CD4-positive, alpha-beta T cell treated with Interferon alpha-2 for 1 hour (primary cell): ENCODE measurements at places on chromosomes 2 and 18.

DNA sequence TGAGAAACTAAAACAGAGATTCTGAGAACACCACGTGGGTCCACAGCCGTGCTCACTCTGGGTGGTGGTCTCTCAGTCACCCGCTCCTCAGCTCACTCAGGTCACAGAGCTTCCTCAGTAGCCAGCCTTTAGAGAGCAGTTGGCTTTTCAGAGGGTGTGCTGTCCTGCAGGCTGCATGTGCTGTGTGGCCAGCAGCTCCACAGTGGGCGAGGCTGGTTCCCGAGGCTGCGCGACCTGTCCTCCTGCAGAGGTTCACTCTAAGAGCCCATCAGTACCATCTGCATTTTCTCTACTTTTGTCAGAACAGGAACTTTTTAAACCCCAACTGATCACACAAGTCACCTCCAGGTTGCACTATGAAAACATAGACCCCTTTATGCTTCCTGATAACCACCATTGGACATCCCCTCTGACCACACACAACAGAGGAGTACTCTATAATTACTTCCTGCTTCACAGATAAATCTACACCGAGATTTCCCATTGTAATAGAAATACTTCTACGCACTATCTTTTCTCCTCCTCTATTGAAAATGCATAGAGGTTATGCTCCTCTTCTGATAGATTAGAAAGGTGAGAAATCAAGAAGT lies 93.1 kb downstream of the GYPC start:
- no peak for DNase-seq

DNA sequence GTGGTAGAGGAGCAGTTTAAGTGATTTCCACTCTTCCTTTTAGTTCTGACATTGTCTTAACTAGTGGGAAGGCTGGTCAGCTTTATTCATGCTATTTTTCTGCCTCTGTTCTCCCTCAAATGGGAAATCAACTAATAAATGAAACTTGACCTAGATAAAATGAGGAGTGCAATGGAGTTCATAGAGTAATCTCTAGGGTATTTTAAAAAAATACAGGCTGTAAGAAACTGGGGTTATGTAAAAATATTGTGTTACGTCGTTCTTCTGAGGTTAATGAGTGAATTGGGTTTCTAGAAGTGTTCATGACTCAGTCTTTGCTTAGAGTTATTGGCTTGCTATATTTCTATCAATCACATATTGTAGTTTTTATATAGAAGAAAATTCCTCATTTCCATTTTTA lies 734.5 kb downstream of the MBD2 start:
- no peak for DNase-seq

- no peak for DNase-seq
Measured at GRCh38 chr2:107687073-107687472, 139.6 kb upstream of the RGPD4 start.

GRCh38 chr2:100919316-100919715 lies 82.8 kb upstream of the RPL31 start:
- no peak for DNase-seq

- no peak for DNase-seq
Measured at GRCh38 chr2:220560192-220560591, 932.8 kb downstream of the SLC4A3 start.

DNA sequence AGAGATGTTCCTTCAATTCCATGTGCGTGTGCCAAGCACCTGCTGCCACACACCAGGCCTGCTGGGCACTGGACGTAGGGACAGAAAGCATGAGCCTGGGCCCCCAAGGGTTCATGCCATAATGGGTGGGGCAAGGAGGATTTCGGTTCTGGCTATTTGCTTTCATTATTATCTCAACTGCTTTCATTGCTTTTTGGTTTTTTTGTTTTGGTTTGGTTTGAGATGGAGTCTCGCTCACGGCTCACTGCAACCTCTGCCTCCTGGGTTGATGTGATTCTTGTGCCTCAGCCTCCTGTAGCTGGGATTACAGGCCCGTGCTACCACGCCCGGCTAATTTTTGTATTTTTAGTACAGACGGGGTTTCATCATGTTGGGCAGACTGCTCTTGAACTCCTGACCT lies 57.2 kb downstream of the SF3B1 start:
- no peak for DNase-seq

DNA sequence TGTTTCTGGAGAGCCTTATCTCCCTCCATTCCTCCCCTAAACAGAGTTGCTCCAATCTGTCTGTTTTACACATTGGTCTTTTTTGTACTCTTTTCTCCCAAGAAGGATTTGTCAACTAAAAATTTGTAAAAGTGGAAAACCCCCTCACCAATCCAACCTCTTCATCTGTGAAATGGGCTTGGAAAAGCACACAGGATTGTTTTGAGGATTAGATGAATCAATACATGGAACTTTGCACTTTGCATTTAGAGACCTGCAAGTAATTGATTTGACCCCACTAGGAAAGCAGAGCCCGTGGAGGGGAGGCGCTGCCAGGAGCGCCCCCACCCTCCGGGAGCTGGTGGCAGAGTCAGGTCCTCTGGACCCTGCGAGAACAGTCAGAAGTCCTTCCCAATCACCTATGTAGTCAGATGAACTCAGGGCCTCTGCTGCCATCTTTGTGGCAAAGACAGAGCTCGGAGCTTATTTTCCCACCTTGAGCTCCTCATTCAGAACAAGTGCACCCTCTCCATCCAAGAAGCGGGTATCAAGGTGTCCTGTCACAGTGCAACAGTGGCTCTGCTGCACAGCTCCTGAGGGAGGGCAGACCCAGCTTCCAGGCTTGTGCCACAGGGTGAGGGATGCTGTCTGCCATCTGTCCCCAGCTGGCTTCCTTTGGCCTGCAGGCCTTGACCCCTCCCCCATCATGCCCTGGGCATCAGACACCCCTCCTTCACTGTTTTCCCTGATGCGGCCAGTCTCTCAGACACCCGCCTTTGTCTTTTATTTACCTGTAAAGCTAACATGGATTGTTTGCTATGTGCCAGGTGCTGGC lies 1.7 kb upstream of the TMEM185B start:
- DNase-seq, result no peak

DNA sequence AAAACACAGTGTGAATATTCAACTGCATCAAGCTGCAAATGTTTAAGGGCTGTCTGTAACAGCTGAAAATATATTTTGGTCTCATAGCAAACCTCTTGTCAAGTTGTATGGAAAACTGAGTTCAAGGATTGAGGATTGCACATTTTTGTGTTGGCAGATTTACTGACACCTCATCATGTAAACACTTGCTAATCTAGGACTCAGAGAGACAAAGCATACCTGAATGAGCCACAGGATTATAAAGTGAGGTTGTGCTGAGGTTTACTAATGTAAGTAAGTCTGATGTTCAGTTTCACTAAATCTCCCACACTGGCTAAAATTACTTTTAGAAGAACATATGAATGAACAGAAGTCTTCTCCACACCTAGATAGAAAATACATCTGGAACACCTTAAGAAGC lies 1993.1 kb upstream of the CELF4 start:
- DNase-seq, result no peak

DNA sequence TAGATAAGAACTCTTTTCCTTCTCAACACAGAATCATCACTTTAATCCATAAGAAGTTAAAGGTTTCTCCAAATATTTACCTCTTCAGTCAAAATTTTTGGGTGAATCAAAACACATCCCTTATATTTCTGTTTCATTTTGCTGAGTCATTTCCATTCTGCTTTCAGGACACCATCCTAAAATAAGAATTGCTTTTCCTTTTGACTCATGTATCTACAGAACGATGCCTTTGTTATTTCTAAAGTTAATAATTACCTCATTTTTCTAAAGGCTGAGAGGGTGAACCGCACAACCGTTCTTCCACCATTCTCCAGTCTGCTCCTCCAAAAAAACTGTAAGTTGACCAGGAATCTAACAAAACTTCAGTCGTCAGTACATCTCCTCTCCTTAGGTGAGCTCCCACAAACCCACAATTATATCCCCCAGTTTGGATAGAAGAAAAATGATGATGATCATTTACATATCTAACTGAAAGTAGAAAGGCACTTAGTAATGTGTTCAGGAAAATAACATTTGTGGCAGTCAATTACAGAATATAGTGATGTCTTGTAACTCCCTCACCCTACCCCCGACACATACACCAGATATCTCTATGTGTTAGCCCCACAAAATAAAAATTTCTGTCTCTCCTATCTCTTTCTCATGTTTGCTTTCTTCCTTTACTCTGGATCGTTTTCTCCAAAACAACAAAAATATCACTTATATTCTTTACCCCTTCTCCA lies 162.5 kb downstream of the RAD51AP2 start:
- no peak for DNase-seq

DNA sequence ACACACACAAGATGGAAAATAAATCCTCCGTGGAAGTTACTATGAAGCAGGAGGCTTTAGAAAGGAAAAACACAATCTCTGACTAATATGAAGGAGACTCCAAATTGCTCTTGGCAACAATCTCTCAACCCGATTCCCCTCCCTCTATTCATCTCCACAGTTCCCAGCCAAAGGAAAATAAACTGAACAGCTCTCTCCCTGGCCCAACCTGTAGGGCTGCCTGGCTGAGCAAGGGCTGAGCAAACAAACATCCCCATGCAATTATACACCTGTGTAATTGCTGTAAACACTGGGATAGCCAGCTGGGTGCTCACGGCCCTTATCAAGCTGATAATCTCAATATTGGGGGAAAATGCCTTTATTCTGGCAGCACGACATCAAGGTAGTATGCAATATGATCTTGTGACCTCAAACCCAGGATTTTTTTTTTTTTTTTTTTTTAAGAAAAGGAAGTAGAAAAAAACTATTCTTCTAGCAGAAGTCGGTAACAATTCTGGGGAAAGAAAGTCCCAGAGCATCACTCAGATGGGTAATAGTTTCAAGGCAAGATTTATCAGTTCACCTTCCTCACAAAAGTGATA lies 203.3 kb upstream of the SMAD2 start:
- no peak for DNase-seq

GRCh38 chr2:40445467-40445866 lies 6.4 kb downstream of the SLC8A1 start:
- DNase-seq, result no peak

DNA sequence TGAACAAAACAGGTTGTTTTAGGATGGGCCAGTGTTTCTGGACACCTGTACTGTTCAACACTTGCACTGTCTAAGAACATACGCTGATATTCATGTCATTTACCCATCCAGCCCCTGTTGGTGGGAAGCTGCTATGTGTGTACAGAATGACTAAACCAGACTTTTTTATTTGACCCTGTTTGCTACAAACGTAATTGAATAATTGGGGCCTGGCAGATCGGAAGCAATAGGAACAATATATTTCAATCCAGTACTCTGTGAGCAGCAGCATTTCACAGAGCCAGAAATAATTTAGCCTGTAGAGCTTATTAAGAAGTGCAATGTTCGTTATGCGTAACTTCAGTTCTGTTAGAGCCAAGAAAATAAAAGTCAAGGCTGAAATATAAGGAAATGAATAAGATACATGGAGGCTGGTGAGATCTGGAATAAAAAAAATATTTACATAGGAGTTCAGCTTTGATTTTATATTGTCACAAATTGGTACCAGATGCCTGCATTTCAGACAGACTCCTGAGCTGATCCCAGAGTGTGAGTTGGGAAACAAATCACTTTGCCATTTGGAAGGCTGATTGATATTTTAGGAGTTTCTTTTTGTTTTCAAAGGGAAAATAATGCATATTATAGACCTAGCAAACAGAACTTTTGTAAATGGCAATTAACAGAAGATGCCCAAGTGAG lies 19.7 kb downstream of the CABLES1 start:
- DNase-seq, result no peak

DNA sequence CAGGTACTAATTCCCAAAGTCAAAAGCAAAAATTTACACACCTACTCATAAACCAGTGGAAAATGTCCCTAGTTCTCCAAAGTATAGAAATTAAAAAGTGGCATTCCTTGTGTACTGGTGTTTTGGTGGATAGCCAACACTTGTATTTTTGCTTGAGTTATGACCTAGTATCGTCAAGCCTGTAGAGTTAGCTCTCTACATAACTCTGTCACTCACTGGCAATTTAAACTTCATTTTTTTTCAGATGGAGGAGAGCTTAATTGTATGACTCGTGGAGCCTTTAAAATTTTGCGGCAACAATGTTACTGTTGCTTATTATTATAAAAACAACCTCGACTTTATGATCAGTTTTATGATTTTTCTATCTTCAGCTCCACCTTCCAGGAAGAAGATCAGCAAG lies 58.7 kb downstream of the ITGB6 start:
- no peak for DNase-seq

GRCh38 chr18:25134861-25135260 lies 217.1 kb downstream of the ZNF521 start:
- DNase-seq, result no peak

- DNase-seq, result no peak
Measured at GRCh38 chr2:212549463-212549862, 10.9 kb upstream of the ERBB4 start.

GRCh38 chr2:200812122-200813022 lies 662 bp downstream of the BZW1 start:
- DNase-seq, result peak; percentile 60

DNA sequence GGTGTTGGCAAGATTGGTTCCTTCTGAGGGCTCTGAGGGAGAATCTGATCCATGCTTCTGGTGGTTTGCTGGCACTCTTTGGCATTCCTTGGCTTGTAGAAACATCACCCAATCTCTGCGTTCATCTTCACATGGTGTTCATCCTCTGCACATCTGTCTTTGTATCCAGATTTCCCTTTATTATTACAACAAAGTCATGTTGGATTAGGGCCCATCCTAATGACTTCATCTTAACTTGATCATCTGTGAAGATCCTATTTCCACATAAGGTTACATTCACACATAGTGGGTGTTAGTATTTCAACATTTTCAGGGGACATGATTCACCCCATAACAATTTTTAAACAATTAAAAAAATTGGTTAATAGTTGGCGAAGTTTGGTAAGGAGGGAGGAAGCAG lies 177.4 kb upstream of the CWC22 start:
- DNase-seq, result no peak

GRCh38 chr2:147051814-147052213 lies 793.0 kb upstream of the ACVR2A start:
- DNase-seq, result no peak

DNA sequence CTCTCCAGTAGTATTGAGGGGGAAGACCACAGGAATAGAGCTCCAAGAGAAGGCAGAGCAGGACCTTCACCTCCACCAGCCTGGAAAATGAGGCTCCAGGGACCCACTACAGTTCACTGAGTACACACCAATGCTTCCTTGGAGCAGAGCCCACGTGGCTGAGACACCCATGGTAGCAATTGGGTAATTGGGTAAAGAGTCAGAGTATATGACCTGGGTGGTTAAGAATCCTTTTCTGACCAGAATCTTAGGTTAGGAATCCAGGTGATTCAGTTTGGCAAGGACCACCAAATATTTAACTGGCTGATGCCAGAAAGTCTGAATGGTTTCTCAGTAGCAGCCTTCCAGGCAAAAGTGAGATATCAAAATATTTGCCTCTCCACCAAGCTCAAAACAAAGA lies 107.7 kb downstream of the MDH1 start:
- no peak for DNase-seq

DNA sequence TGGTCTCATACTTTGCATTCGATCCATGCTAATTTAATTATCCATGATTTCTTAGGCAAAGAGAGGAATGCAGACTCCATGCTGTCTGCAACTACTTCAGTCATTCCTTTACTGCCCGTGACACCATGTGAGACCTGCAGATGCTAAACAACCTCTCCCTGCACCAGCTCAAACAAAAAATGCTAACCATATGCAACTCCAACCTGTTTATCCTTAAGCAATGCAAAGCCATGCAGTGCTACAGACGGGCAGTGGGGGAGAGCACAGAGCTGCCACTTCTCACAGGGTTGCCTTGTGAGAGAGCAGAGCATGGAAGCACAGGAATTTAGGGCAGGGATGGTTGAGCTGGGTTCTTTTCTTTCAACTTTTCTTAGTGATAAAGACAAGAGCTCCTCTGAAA lies 74.9 kb upstream of the KLHL14 start:
- no peak for DNase-seq
